Left ventricle myocardium inferior (tissue), 1 donor: ENCODE measurements at places on chromosomes 11 and 22. TPM values are rescaled to one million over a fixed set of nuclear protein-coding genes. Genes with fewer than 3 reads are reported as not detected.

DNA sequence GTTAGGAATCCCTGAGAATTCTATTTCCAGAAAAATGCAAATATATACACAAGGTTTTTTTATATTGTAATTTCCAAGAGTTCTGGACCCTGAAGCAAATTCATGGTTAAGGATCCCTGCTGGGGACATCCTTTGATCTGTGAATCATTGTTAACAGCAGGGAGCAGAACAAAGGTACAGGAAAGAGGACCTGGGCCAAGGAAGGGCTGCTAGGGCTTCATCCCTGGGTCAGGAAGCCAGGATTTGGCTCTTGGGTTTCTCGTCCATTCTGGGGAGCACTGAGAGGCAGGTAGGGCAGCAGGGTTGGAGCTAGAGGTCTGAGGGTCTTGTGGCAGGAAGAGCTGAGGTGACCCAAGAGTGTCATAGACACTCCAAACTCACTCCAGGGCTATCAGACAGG is 10.2 kb upstream of the OAF start:
- no peak for DNase-seq

OVOL1 gene
- not detected for total RNA-seq

DNA sequence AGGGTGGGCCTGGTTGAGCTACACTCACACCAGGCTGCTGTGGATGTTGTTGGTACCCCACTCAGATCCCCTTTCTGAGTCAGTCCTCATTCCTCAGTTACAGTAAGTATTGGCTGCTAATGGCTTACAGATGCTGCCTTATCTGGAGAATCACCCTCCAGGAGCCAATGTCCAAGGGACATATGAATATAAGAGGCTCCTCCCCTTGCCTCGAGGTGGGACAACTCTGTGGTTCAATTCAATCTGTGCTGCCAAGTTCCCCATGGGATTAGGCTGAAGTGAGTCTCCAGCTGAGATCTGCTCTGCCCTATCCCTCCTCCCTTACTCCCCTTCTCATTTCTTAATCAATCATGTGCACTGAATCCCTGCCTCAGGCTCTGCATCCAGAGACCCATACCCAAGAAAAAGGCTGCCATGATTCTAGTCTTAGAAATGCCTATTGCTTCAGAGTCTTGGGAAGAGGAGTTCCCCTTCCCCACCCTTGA is 168.8 kb upstream of the SYT13 start:
- no peak for DNase-seq

DNA sequence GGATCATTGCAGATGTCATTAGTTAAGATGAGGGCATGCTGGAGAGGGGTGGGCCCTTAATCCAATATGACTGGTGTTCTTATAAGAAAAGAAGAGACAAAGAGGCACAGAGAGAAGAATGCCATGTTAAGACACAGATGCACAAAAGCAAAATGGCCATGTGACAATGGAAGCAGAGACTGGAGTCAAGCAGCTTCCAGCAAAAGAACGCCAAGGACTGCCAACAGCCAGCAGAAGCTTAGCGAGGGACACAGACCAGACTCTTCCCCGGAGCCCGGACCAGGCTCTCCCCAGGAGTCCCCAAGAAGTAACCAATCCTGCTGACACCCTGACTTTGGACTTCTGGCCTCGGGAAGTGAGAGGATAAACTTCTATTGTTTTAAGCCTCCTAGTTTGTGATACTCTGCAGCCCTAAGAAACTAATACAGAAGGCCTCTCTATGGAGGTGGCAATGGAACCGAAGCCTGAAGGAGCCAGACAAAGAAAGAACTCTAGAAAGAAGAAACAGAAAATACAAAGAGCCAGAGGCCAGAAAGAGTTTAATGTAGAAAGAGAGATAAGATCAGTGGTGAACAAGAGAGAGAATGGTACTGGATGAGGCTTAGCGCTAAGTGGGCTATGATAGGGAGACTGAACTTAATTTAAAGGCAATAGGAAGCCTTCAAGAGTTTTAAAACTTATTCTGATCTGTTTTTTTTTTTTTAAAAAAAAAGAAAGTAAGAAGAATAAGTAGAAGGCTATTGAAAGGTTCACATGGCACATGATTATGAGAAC is 27.7 kb downstream of the PRCP start:
- DNase-seq, result no peak

- DNase-seq, result no peak
These were observed 16.5 kb upstream of the SMCO4 start for GRCh38 chr11:93559681-93560080.

CRYBB3 gene
- not detected for total RNA-seq

TOB2 gene
- total RNA-seq, result 63.6 TPM
